ENCODE measurements at places on chromosomes 5 and 9. TPM values are rescaled to one million over a fixed set of nuclear protein-coding genes. Genes with fewer than 3 reads are reported as not detected.

DNA sequence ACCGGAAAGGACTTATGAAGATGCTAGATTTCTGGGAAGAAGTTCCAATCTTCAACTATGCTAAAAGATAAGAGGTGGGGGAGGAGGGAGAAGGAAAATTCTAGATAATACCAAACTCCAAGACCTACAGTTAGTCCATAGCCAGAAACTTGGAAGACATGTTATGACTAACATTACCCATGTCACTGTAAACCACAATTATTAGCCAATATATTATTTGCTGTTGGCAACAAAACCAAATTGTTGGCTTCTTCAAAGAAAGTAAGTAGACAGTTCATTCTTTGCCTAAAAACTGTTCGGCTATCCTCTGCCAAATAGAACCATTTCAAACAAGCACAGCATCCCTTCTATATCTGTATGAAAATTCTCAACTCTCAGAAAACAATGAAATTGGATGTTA is 25.1 kb downstream of the PRLR start:
- DNase-seq = no peak

The BARHL1 gene
- not detected for total RNA-seq

GRCh38 chr5:122880749-122881148 is 35.3 kb downstream of the SNX24 start:
- peak; percentile 70 for DNase-seq

The FCN2 gene
- not detected for total RNA-seq
